ENCODE measurements at places on chromosomes 6 and 20. TPM values are rescaled to one million over a fixed set of nuclear protein-coding genes. Genes with fewer than 3 reads are reported as not detected.

- DNase-seq, result no peak
These were observed 57.1 kb downstream of the KIZ start for GRCh38 chr20:21182832-21183563.

GRCh38 chr20:14775778-14776177, 438.4 kb upstream of the FLRT3 start:
- no peak for DNase-seq

DNA sequence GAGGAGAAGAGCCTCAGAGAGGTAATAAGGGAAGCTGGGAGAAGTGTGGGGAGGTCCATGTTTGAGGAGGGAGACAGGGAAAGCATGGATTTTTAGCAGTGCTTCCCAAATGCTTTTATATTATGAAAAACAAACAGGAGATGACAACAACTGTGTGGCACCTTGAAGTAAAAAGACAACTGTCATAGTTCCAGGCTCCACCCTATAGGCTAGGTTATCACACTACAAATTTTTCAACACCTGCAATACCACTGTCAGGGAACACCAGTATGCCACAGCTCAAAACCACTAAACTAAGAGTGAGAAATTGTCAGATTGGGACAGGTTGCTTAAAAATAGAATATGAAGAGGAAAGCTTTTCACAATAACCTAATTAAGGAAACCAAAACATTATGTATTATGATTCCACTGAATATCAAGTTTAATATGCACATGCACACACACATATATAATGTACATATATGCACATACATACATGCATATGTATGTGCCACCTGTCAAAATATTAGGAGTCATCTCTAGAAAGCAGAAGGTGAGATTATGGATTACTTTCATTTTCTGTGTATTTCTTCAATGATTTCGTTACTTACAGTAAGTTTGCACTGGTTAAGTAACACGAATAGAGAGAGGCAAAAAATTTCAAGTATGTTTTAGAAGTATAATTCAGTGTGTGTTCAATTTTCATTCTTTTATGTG, 261.2 kb downstream of the PTPRK start:
- no peak for DNase-seq

The TAGAP gene
- 0.63 TPM for polyA plus RNA-seq

The TMEM74B gene
- polyA plus RNA-seq, result 7.8 TPM

- DNase-seq, result no peak
These were observed 195.8 kb downstream of the SYNDIG1 start for GRCh38 chr20:24665196-24665595.

DNA sequence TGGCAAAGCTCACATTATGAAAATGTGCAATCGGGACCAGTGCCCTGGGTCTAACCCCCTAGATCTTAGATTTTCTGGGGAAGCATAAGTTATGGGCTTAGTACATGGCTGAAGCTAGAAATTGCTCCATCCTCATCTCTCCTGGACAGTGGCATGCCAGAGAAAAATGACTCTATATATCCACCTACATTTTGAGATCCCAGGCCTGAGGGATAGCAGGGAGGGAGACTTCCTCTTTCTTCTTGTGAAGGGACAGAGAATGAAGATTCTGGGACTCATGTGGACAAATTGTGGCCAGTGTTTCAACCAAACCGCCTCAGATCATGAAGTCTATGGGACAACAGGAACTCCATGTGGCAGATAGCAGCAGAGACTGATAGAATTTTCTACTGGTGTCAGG, 35.4 kb downstream of the GSTA2 start:
- no peak for DNase-seq

The LRRC73 gene
- polyA plus RNA-seq, result 1.1 TPM

DNA sequence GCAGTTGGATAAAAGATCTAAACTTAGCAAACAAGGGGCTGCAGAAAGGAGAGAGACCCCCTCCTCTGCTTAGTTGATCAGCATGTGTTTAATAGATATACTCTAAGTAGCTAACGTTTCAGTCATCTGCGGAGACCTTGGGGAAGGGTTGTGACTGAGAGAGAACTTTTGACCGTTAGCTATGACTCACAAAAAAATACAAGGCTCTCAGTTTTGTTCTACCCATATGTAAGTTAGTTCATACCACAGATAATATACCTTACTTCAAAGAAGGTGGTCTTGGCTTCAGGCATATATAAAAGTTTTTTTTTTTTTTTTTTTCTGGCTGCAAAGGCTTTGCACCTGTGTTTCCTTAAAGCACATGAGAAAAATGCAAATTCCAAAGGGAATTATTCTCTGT, 258.9 kb downstream of the GJA1 start:
- no peak for DNase-seq

- DNase-seq, result no peak
These were observed 608.4 kb downstream of the EPHA7 start for GRCh38 chr6:92810913-92811312.

DNA sequence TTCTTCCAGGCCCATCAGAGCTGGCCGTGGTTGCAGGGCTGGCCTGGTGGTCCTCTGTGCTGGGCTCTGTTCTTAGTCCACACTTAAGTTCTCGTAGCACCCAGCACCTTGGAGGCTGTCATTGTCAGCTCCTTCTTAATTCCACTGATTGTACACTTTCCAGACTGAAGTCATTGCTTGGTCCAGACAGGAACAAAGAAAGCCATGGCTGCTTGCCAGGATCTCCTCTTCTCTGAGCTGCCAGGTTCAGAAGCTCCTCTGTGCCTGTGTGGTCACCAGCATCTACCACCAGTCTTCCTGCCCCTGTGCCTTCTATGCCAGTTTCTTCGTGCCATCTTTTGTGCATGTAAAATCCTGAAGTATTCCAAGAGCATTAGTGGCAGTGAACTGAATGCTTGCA, 39.5 kb upstream of the PCMTD2 start:
- DNase-seq, result peak; percentile 35

- DNase-seq, result no peak
These were observed 238.7 kb upstream of the SOX4 start for GRCh38 chr6:21354805-21355238.

DNA sequence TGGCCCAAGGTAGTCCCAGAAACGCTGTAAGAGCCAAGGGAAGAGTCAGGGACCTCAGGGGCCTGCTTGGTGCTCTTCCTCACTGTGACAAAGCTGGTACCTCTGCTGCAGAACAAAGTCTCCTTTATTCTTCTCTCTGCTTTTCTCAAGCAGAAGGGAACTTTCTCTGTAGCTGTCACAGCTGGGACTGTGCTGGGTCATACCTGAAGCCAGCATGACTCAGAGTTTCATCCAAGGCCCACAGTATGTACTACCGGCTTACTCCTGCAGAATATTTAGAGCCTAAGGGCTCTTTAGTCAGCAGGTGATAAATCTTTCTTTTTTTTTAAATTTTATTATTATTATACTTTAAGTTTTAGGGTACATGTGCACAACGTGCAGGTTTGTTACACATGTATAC, 183.2 kb downstream of the TINAG start:
- DNase-seq, result no peak

The TMEM200A gene
- polyA plus RNA-seq, result 0.27 TPM

GRCh38 chr6:5995949-5996713, 10.6 kb downstream of the NRN1 start:
- peak; percentile 87 for DNase-seq

The RSPO3 gene
- polyA plus RNA-seq, result 1.3 TPM

- DNase-seq, result no peak
These were observed 212.3 kb upstream of the SYNDIG1 start for GRCh38 chr20:24257171-24257570.
